Left hindlimb (tissue), 1 donor: ENCODE measurements at places on chromosomes 5 and 9.
A peak's percentile ranks its signal among the peaks of the same experiment; 100 is the strongest.

DNA sequence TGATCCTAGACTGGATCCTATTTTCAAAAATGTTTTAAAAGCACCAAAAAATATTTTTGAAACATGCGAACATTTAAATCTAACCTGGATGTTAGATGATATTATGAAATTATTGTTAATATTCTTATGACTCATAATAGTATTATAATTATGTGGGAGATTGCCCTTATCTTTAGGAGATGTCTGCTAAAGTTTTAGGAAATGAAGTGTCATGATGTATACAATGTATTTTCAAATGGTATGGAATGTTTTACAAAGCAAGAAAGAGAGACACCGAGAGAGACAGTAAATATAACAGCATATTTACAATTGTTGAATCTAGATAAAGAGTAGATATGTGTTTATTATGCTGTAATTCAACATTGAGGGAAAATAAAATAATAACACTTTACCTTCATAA, 455.9 kb downstream of the ACTL7B start:
- no peak for DNase-seq

DNA sequence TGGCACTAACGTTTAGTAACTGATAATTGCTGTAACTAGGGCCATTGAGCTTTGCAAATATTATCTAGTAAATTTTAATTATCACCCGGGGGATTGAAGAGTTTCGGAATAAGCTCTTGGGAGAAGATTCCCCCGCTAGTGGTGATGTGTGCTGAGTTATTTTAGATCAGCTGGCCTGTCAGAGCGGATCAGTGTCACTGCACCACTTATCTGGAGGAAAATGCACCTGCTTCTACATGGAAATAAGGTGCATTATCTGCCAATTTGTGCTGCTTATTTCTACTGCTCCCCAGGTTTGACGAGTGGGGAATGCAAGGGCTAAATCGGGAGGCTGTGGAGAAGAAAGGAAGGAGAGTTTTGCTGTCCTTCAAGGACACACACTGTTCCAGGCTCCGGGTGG, 518.6 kb downstream of the TLE4 start:
- DNase-seq, result no peak

DNA sequence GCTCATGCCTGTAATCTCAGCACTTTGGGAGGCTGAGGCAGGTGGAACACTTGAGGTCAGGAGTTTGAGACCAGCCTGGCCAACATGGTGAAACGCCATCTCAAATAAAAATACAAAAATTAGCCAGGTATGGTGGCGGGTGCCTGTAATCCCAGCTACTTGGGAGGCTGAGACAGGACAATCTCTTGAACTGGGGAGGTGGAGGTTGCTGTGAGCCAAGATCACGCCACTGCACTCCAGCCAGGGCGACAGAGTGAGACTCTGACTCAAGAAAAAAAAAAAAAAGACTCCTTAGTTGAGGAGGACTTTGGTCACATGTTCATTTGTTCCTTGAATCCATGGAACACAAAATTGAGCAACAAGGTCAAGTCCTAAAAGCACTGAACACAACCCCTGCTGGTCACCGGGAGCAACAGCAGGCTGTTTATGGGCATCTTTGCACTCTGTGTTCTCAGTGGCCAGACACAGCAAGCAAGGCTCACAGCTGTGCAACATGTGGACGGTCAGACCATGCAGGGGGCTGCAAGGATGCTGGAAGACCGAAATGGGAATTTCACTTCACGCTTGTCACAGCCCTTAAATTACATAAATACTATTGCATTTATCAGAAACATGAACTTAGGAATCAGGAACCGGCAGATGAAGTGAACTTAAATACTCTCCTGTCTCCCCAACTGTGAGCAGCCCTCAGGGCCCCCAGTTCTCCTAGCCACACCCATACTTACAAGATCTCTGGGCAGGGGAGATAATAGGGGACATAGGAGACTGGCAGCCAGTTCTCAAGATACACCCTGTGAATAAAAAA, 2.8 kb downstream of the GBGT1 start:
- DNase-seq, result peak; percentile 23

DNA sequence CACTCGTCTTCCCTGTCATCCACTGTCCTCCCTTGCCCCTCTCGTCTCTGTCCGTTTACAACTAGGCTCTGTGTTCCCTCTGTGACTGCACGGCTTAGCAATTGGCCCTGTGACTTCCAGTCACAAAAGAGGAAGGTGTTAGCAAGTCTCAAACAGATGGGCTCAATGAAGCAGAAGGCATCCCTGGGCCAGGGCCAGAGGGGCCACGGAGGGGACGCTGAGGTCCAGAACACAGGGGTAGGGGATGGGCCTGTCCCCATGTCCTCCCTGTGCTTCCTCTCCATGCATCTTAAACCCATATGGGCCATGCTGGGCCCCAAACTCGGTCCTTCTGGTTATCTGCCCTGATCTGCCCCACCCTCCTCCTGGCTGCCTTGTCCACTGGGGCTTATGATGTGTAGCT, at the start of gene CD72:
TSS of gene CD72 (minus strand) at position 89 of the 403 bp plus-strand sequence. CDS start 110 bp downstream, outside the sequence.
- no peak for DNase-seq

DNA sequence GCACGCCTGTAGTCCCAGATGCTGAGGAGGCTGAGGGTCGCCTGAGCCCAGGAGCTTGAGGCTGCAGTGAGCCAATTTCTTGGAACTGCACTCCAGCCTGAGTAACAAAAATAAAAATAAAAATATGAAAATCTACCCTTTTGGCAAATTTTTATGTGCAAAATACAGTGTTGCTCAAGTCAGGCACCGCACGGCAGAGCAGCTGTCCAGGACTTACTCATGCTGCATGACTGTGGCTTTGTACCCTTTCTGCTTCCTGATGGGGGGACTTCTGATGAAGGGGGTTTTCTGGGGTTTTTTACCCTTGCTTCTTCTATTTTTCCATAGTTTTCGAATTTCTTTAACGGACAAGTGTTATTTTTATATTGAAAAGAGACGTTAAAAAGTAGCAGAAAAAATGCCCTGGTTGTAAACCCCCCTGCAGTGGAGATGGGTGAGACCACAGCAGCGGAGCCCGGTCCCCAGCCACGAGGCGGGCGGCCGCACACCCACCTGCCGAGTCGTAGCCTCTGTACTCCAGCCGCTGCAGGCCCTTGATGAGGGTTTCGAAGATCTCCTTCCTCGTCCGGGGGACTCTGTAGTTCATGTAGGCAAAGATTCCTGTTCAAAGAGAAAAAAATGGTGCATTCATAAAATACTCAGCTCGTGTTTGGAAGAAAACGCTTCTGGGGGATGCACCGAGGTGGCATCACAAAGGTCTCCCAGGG, 15.0 kb downstream of the GFPT2 start:
- no peak for DNase-seq

- DNase-seq, result no peak
Measured at GRCh38 chr9:99185348-99185632, 36.5 kb downstream of the ALG2 start.

GRCh38 chr9:114820776-114821501, 15.1 kb upstream of the TNFSF15 start:
- DNase-seq, result no peak

GRCh38 chr5:126531543-126532120, 63.4 kb downstream of the ALDH7A1 start:
- DNase-seq, result no peak

DNA sequence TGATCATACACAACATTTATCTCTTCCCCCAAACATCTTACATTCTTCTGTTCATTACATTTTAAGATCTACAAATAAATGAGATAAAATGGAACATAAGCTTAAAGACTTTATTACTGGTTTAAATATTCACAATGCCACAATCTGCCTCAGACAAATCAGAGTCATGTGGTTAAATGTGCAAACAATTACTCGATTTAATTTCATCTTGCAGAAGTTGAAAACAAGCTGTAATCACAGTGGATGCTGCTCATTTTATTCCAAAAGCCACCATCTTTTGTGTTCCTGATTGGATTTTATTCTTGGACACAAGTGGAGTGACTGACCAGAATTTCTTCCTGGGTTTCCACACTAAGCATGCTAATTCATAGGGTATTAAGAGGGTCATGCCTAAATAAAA, 33.2 kb downstream of the SPOCK1 start:
- no peak for DNase-seq
